Omental fat pad (tissue), 4 donors: ENCODE measurements at places on chromosomes 1 and 21. TPM values are rescaled to one million over a fixed set of nuclear protein-coding genes. Genes with fewer than 3 reads are reported as not detected.

Gene SIK1
- 3.8 TPM for total RNA-seq

DNA sequence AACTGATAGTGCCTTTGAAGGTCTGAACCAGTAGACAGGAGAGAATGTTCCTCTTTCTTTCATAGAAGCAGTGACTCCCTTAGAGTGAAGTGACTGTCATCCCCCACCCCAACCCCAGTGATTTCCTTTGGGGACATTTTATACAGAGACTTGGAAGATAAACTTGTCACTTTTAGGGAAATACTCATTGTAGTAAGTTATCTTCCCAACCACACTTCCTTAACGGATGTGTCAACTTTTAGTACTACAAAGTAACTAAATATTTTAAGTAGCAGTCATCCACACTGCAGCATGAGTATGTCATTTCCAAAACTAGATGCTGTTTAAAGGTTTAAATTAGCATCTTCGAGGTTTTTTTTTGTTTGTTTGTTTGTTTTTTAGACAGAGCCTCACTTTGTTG, 13.7 kb downstream of the LRRC8B start:
- no peak for DNase-seq

- peak; percentile 75 for DNase-seq
Observed at GRCh38 chr1:37556712-37557196, at the start of gene DNALI1. DNALI1 (plus strand) TSS chr1:37556940; CDS start chr1:37556995, 55 bp downstream.

GRCh38 chr1:95203908-95204437, 30.0 kb upstream of the RWDD3 start:
- DNase-seq: no peak

- DNase-seq: no peak
Observed at GRCh38 chr1:31222176-31222575, 17.5 kb downstream of the NKAIN1 start.
